ENCODE measurements at places on chromosomes 7 and 10. TPM values are rescaled to one million over a fixed set of nuclear protein-coding genes. Genes with fewer than 3 reads are reported as not detected.
A peak's percentile ranks its signal among the peaks of the same experiment; 100 is the strongest.

Gene BMI1
- total RNA-seq, result 26.1 TPM

DNA sequence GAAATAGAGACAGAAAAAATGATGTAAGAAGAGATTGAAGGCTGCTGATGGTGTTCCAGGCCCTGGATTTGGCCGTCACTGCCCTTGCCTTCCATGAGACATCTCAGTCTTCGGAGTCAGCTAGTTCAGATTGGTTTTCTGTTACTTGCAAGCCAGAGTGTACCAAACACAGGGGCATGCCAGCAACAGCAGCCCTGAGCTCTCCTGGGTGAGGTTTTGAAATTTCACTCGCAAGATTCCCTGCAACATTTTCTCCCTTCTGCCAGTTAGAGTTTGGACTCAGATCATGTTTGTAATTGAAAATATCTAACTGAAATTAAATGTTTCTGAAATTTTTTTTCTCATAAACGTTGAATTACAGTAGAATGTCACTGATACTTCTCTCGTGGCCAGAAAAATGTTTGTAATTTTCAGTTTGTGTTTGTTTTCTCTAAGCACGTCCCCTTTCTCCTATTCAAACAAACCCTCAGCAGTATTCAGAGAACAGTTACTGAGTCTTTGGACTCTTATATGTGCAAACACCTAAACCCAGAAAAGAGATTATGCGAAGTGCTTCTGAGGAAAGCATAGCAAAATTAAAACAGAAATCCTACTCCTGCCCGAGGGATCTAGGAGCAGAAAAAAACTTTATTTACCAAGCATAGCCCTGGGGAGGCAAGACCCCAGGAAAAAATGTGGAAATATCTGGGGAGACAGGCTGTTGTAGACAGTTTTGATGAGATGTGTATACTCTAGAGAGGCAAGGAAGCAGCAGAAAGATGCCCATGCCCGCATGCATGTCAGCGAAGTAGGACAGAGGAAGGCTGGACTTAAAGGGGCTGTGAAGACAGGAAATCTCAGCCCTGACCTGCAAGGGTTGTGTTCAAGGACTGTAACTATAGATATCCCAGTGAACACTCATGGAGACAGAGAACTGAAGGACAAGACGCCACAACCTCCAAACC lies 43.0 kb upstream of the NAMPT start:
- H3K4me1 ChIP-seq, result no peaks in the 10 kb centered on the region
- H3K4me3 ChIP-seq, result no peak overlapping the region
- no peak overlapping the region for H3K27ac ChIP-seq
- no peak for DNase-seq
- H3K36me3 ChIP-seq, result no peaks in the 10 kb centered on the region

- DNase-seq, result no peak
- H3K4me3 ChIP-seq, result no peak overlapping the region
- H3K27me3 ChIP-seq, result peaks cover 22% of the 10 kb centered on the region
- no peak overlapping the region for H3K27ac ChIP-seq
- H3K36me3 ChIP-seq, result no peaks in the 10 kb centered on the region
- no peaks in the 10 kb centered on the region for H3K4me1 ChIP-seq
Measured at GRCh38 chr7:156174428-156174827, 362.2 kb upstream of the SHH start.

DNA sequence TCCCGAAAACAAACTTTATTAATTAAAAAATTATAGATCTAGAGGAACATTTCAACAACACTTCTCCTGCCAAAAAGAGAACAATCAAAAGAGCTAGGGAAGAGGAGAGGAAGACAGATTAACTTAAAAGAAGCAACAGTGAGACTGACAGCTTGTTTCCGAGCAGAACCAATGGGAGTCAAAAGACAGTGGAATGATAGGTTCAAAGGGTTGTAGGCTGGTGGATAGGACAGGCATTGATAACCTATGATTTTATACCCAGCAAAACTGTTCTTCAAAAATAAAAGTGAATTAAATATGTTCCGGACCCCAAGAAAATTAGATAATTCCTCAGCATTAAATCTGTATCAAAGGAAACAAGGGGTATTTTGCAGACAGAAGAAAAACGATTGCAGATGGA lies 207.6 kb downstream of the MAD1L1 start:
- H3K27ac ChIP-seq, result no peak overlapping the region
- no peak for DNase-seq
- H3K4me3 ChIP-seq, result no peak overlapping the region

- no peak overlapping the region for H3K27ac ChIP-seq
- H3K4me1 ChIP-seq, result peaks cover 77% of the 10 kb centered on the region
- no peak overlapping the region for H3K4me3 ChIP-seq
- DNase-seq, result no peak
- H3K36me3 ChIP-seq, result no peaks in the 10 kb centered on the region
- no peaks in the 10 kb centered on the region for H3K27me3 ChIP-seq
Measured at GRCh38 chr7:44284881-44285541, 40.4 kb downstream of the CAMK2B start.

- no peaks in the 10 kb centered on the region for H3K4me1 ChIP-seq
- no peak overlapping the region for H3K4me3 ChIP-seq
- H3K36me3 ChIP-seq, result no peaks in the 10 kb centered on the region
Measured at GRCh38 chr10:57482259-57482658, 785.4 kb downstream of the IPMK start.

DNA sequence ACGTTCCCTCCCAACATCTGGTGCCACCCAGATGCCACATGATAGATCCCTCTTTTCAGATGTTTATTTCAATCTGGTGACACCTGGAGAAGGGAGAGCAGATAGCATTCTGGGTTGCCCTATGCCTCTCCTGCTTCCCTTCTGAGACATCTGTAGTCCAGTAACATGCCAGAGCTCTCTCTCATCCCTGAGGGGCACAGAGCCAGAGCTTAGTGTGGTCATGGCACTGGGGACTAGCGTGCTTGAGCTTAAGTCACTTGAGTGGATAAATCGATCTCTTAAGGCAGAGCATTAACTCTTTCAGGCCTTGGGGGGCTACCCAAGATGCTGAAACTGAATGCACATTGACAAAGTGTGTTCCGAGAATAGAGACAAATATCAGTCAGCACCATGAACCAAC lies 47.9 kb downstream of the WNT2 start:
- no peak overlapping the region for H3K27ac ChIP-seq
- no peak overlapping the region for H3K4me3 ChIP-seq
- no peaks in the 10 kb centered on the region for H3K4me1 ChIP-seq
- no peak for DNase-seq

- H3K27ac ChIP-seq, result no peak overlapping the region
- H3K36me3 ChIP-seq, result no peaks in the 10 kb centered on the region
- H3K4me1 ChIP-seq, result no peaks in the 10 kb centered on the region
- peaks cover 6% of the 10 kb centered on the region for H3K27me3 ChIP-seq
Measured at GRCh38 chr10:47060356-47060755, 149.1 kb downstream of the PTPN20 start.

Gene NKX2-3
- total RNA-seq, result not detected

DNA sequence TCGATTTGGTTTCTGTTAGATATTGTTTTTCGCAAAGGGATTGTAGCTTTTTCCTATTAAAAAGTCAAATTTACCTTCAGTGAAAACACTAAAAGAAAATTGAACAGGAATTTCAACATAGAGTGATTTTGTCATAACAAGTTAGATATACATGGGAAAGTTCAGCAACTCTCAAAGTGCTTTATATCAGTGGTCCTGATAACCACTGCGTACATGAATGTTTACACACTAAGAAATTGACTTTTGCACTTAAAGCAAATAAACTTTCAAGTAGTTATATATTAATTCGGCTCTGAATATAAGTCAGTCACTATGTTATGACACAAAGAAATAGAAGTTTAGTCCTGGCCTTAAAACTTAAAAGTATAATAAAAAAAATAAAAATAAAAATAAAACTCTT lies 101.3 kb upstream of the DKK1 start:
- H3K27ac ChIP-seq, result peak overlapping the region; percentile 16
- H3K4me1 ChIP-seq, result peaks cover 14% of the 10 kb centered on the region
- no peak for DNase-seq
- no peak overlapping the region for H3K4me3 ChIP-seq
- no peaks in the 10 kb centered on the region for H3K36me3 ChIP-seq

Gene IFIT1B
- not detected for total RNA-seq

Gene IMMP2L
- 17.7 TPM for total RNA-seq

- no peak overlapping the region for H3K27ac ChIP-seq
- H3K4me1 ChIP-seq, result peaks cover 6% of the 10 kb centered on the region
- DNase-seq, result no peak
- no peaks in the 10 kb centered on the region for H3K27me3 ChIP-seq
- no peaks in the 10 kb centered on the region for H3K36me3 ChIP-seq
- no peak overlapping the region for H3K4me3 ChIP-seq
Measured at GRCh38 chr7:115906731-115907130, 123.8 kb downstream of the TFEC start.

DNA sequence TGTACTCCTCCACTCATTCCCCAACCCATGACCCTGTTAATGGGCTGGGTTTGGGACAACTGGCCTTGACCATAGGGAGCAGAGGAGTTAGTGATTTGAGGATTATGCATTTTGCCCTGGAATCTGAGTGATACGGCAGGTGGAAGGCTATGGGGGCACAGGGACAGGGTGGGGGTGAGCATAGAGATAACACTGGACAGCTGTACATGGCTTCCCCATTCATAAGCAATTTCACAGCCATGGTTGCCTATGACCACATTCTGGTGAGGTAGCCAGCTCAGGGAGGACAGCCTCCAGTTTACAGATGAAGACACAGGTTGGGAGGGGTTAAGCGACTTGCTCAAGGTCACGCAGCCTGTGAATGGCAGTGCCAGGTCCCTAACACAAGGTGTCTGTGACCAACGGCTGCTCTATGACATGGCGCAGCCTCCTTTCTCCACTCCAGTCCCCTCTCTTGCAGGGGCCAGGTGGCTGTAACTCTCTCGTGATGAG lies 319.5 kb downstream of the PLXNA4 start:
- H3K4me3 ChIP-seq, result no peak overlapping the region
- H3K4me1 ChIP-seq, result peaks cover 17% of the 10 kb centered on the region
- H3K36me3 ChIP-seq, result no peaks in the 10 kb centered on the region
- no peak for DNase-seq

DNA sequence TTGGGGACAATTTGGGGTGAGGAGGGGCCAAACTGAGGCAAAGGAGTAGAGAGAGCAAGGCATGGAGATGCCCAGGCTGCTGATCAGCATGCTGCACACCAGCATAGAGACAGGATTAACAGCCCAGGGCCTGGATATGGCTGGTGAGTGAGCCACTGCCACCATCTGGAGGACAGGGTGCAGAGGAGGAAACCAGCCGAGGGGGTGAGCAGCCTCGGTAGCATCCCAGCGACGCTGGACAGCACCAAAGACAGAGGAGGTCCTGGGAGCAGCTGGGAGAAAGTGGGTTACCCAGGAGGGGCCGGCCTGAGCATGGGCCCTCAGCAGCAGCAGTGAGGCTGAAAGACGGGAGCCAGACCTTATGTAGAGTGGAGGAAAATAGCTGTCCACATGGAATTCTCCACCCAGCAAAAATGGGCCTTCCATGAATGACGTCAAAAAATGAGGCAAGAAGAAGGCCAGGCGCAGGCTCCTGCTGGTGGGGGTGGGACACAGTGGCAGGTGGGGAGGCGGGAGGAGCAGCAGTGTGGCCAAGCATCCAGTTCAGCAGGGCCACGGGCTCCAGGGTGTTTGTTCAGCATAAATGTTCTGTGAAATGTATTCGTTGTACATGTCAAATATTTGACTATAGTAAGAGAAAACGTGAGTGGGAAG lies 16.7 kb downstream of the RET start:
- DNase-seq, result no peak
- peaks cover 30% of the 10 kb centered on the region for H3K27me3 ChIP-seq
- peaks cover 7% of the 10 kb centered on the region for H3K4me1 ChIP-seq
- no peaks in the 10 kb centered on the region for H3K36me3 ChIP-seq
- no peak overlapping the region for H3K27ac ChIP-seq

GRCh38 chr7:162632-163297 lies 29.6 kb upstream of the FAM20C start:
- no peaks in the 10 kb centered on the region for H3K36me3 ChIP-seq
- DNase-seq, result no peak
- no peak overlapping the region for H3K27ac ChIP-seq
- peaks cover 8% of the 10 kb centered on the region for H3K4me1 ChIP-seq
- no peaks in the 10 kb centered on the region for H3K27me3 ChIP-seq
- H3K4me3 ChIP-seq, result no peak overlapping the region

DNA sequence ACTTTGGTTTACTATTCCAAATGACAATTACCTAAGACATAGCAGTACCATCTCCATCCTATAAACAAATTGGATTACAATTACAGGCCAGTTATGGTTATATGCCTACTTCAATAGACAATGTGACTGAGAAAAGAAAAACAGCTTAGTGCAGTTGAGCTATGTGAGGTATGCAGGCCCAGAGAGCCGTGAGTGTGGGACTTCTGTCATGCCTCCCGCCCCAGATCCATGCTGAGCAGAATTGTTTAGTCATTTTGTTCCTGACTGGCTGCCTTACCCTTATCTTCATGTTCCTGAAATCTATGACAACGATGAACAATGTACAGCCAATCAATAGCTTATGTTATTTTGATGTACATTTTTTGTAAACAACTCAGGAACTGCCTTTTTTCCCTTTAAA lies 21.7 kb downstream of the LARP4B start:
- H3K4me1 ChIP-seq, result peaks cover 19% of the 10 kb centered on the region
- peaks cover 5% of the 10 kb centered on the region for H3K36me3 ChIP-seq
- H3K4me3 ChIP-seq, result no peak overlapping the region
- H3K27ac ChIP-seq, result peak overlapping the region; percentile 64

Gene ST8SIA6
- total RNA-seq, result 11.8 TPM

DNA sequence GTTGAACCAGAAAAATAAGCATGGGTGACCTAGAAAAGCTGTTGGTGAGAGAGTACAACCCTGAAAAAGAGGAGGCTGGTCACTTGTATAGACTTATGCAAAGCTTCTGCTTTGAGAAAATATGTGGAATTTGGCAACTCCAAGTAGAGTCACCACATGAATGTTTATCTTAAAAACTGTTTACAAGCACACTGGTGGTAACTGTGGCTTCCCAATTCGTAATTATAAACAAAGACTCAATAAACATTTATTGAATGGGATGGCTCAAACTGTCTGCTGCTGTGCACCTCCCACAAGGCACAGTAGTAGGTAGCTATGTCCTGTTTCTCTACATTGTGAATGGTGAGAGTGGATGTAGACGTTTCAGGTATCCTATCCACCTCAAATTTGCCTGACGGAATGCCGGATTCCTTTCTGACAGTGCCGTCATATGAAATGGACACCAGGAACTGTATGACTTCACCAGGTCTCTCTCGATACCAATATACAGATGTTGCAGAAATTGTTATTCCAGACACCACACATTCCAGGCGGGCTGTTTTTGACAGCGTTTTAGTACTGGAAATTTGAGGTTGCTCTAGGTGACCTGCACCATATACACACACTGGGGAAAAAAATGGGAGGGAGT lies 43.4 kb upstream of the TARP start:
- H3K27me3 ChIP-seq, result no peaks in the 10 kb centered on the region
- H3K4me1 ChIP-seq, result peaks cover 13% of the 10 kb centered on the region

DNA sequence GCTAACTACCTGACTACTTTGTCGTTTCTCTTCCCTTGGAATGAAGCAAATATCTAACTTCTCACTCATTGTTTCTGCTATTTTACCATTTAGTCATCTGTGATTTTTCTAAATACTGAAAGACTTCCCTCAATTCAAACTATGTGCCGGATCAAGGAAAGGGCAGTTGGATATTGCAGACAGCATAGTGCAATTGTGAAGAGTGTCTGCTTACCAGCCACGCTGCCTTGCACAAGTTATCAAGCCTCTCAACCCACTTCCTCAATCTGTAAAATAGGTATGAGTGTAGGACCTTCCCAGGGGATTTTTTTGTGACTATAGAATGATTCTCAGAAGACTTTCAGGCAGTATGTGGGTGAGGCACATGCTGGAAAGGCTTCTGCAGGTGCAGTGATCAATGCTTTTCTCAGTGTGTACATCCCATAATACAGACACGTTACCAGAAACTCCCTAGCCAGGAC lies 54.3 kb downstream of the EGFR start:
- no peaks in the 10 kb centered on the region for H3K36me3 ChIP-seq
- H3K27ac ChIP-seq, result peak overlapping the region; percentile 77
- H3K4me3 ChIP-seq, result no peak overlapping the region

Gene CAMK2B
- 90.2 TPM for total RNA-seq

Gene PRPS1L1
- total RNA-seq, result not detected
